ENCODE measurements at places on chromosomes 1 and 21.

GRCh38 chr1:55078470-55078869 is 39.1 kb downstream of the PCSK9 start:
- DNase-seq, result no peak

GRCh38 chr21:14080764-14081096 is 130.0 kb downstream of the LIPI start:
- DNase-seq, result no peak

GRCh38 chr1:62685431-62685859 is 2.7 kb downstream of the DOCK7 start:
- no peak for DNase-seq

DNA sequence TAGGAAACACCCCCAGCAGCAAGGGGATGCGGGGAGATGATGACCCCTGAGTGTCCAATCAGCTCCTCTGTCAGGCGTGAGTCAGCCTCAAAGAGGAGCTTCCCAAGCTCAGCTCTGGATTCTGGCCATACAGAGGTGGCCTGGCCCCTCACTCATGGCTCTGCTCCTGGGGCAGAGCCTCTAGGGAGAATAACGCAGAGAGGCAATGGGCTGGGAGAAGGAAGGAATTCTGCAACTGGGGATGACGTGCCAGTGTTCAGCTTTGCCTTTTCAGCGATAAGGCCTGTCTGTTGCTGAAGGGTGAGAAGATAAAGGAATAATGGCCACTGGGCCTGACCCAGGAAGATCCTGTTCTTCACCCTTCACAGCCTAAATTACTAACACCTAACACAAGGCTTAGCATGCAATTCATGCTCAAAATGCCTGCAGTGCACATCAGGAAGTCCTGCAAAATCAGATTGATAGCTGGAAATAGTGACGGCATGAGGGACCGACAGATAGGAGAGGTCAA is 92.2 kb downstream of the TBX19 start:
- no peak for DNase-seq

DNA sequence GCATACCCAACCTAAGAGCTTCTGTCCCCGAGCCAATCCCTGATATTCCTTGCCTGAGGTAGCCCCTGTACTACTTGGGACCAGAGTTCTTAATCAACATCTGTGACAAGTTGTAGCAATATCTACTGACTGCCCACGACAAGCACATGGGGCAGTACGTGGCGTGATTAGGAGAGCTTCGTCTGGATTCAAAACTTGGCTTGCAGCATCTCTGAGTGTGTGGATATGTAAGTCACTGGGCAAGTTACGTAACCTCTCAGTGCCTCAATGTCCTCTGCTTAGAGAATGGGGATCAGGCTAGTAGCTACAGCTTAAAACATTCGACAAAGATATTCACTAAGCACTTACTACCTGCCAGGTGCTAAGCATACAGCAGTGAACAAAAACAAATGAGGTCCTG is 5.0 kb downstream of the HSPG2 start:
- no peak for DNase-seq

DNA sequence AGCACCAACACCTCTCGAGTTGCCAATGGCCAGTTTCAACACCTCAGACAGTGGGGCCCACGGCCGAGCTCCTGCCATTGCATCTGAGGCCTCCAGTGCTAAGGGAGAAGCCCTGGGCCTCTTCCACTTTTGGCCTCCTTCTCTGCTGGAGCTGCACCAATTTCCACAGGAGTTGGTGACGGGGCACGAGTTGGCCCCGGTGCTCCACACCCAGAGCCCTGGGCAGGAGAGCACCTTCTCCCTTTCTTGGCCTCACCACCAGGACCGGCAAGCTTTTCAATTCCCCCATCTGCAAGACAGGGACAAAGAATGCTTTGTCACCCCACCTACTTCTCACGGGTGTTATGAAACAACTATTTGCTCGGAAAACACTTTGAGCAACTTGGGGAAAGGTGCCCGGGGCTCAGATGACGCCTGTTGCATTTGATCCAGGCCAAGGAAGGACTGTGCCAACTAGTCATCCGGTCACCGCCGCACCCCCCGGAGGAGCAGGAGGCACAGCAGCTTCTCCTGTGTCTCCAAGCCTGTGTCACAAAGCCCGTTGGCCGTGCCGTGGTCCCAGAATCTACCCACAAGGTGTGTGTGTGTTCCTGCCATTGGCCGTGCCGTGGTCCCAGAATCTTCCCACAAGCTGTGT is 55.2 kb downstream of the TOMM20 start:
- no peak for DNase-seq

Measured in stimulated activated CD4-positive, alpha-beta T cell treated with anti-CD3 and anti-CD28 coated beads, Interleukin-15, amount 100 ng/mL, for 1 hour (primary cell).